ENCODE measurements at places on chromosomes 12 and 14.
A peak's percentile ranks its signal among the peaks of the same experiment; 100 is the strongest.

DNA sequence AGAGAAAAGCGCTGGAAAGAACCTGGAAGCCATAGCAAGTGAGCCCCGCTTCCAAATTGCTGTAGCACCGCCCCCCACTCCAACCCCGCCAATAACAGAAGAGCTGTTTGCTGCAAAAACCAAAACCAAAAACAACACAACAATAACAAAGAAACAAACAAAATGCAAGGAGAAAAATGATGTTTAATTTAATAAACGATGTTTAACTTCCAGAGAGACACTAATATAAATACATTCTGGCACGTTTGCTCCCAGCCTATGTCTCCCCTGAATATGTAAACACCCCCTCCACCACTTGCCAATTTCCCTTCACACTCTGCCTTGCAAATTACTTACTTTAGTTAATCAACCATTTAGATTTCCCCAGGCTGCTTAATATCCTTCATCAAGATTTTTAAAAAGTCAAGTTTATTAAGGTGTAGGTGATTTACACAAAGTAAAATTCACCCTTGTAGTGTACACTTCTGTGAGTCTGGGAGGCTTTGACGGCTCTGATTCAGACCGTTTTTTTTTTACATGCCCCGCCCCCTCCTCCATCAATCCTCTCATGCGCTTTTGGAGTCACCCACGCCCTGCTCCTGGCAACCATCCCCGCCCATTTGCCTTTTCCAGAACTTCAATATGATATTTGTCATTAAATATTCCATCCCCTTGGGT lies 482 bp upstream of the IFI27L2 start:
- DNase-seq, result peak; percentile 47

DNA sequence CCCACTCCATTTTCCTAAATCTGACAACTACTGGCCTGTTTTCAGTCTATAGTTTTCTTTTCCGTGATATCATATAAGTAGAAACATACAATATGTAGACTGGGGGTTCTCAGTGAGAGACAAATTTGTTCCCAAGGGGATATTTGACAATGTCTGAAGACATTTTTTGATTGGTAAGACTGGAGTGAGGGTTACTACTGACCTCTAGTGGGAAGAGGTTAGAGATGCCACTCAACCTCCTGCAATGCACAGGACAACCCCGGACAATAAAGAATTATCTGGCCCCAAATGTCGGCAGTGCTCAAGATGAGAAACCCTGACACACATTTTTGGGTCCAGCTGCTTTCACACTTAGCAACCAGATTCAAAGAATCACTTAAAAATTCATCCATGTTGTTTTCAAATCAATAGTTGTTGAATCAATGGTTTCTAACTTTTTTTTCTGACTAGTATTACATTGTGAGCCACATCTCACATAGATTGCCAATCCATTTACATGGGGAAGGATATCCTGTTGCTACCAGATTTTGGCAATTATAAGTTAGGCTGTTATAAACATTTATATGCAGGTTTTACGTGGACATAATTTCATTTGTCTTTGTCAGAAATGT lies 307.1 kb downstream of the RPL10L start:
- peak; percentile 73 for DNase-seq

DNA sequence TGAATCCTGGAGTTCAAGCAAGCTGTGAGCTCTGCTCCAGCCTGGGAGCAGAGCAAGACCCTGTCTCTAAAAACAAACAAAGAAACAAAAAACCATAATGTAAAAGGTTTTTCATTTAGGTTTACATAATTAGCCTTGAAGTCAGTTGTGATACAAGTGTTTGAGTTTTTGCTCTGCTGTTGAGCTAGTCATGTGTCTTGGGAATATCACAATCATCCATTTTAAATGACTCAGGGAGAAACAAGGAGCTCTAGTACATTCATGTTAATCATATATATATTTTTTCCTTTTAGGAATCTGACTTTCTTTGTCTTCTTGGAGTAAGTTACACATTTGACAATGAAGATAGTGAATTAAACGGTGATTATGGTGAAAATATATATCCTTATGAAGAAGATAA lies 12.9 kb downstream of the MIA2 start:
- DNase-seq, result no peak

DNA sequence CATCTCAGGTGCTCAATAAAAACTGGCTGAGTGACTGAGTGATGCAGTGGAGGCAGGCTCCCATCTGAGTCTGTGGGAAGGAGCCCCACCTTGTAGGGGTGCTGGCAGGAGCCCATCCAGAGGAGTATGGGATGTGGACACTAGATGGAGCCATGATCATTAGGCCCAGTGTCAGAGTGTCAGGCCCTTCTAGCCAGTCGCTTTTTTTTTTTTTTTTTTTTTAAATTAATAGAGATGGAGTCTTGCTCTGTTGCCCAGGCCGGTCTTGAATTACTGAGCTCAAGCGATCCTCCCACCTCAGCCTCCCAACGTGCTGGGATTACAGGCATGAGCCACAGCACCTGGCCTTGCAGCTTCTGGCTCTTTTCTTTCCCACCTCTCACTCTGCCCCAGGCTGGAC lies 11.5 kb downstream of the RITA1 start:
- DNase-seq, result peak; percentile 90

GRCh38 chr12:47192051-47192450 lies 112.3 kb upstream of the AMIGO2 start:
- peak; percentile 61 for DNase-seq

GRCh38 chr14:103541709-103542604 lies 13.0 kb downstream of the TRMT61A start:
- no peak for DNase-seq

DNA sequence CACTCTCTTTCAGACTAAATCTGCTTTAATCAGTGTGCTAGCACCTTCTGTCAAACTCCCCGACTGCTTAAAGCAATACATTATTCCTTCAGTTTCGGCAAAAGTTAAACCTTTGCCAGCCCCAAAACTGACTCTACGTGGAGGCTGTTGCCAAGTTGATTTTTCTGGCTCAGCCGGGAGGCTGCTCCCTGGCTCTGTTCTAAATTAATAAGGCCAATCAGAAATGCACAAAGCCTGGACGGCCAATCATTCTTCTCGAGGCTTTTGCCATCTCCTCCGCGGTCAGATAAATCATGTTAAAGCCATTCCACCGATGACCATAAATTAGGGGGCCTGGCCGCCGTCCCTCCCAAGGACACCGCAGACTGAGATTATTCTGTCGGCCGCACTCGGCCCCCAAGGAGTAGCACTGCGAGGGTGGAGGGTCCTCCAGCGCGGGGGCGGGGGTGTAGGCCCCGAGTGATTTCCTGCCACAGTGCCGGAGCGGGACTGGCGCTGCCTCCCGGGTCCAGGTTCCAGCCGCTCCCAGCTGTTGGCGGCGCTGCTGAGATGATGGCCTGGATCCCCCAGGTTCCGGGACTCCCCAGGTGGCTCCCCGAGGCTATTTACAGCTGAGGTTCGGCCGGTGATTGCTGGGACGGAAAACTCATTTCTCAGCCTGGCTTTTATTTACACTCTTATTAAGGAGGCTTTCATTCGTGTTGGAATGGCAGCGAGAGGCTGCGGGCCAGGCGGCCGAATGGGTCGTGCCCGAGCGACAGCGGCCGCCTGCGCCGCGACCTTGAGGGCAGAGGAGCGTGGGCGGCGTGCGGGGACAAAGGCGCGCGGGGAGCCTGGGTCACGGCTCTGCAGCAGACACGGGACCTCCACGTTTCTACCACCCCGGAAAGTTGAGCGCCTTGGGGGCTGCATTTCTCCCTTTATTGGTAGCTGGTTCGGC lies 165.1 kb downstream of the MON2 start:
- peak; percentile 47 for DNase-seq

DNA sequence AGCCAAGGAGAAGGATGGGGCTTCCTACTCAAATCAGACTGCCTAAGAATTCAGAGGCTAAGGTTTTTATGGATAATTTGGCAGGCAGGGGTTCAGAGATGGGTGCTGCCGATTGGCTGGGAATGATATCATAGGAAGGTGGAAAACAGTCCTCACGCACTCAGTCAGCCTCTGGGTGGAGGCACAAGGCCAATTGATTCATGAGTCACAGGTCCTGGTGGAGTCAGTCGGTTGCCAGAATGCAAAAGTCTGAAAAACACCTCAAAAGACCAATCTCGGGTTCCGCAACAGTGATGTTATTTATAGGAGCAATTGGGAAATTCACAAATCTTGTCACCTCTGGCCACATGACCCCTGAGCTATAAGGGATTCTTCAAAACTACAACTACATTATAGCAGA lies 105.5 kb downstream of the GXYLT1 start:
- DNase-seq, result no peak

DNA sequence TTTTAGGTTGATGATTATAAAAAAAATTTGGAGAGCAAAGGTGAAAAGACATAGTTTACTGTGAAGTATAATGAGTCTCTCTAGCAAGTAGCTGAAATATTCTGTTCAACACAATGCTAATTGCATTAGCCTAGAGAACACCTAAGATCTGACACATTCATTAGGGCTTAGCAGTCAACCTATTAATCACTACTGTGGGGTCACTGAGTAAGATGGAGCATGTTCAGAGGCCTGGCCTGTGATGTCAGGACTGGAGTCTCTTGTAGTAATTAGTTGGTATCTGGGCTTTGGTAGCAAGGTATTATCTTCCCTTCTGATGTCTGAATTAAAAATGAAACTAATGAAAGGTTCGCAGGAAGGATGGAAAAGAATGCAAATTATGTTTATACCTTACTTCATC lies 112.7 kb downstream of the SLC16A7 start:
- DNase-seq, result no peak

DNA sequence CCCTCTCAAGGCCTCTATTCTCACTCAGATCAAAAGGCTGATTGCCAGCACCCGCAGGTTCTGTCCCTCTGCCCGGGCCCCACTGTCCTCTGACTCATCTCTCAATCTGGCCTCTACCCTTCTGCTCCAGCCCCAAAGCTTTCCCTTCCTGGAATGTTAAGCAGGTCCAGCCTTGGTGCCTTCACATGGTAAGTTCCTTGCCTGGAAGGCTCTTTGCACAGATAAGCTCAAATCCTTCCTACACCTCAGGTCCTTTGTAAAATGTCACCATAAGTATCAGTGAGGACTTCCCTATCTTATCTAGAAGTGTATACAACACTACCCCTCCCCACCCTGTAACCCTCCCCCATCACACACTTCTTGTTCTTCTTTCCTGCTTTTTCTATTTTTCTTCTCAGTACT lies 22.2 kb downstream of the LPCAT3 start:
- peak; percentile 68 for DNase-seq

GRCh38 chr12:111409780-111410430 lies 4.2 kb downstream of the SH2B3 start:
- DNase-seq, result no peak

- peak; percentile 73 for DNase-seq
Measured at GRCh38 chr14:24113379-24113800, 1.2 kb upstream of the DCAF11 start.

DNA sequence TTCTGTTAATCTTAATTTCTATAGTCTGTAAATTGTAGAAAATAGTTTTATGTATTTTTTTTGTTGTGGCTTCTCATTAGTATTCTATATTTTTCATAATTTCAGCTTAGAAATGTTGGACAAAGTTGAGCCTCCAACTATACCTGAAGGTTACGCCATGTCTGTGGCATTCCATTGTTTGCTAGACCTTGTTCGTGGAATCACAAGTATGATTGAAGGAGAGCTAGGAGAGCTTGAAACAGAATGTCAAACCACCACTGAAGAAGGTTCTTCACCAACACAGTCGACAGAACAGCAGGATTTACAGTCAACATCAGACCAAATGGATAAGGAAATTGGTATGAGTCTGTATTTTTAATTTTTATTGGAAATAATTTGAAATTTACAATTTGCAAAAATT lies 65.7 kb downstream of the MON2 start:
- DNase-seq, result no peak

DNA sequence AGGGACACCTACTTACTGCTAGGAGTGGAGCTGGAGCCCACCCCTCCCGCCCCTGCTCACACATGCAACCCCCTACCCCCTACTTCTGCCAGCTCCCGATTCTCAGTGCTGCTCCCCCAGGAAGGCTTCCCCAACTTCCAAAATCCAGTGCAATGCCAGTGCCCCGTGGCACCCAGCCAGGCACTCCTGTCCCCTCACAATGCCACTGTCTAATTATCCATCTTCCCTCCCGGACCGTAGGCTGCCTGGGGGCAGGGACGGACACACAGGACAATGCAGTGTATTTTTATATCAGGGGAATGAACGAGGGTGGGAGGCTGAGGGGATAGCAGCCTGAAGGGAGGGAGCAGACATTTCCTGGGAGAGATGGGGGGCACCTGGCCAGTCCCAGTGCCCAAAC lies 12.4 kb downstream of the OTUB2 start:
- no peak for DNase-seq

GRCh38 chr14:104867371-104868059 lies 2.4 kb downstream of the CEP170B start:
- DNase-seq, result no peak

DNA sequence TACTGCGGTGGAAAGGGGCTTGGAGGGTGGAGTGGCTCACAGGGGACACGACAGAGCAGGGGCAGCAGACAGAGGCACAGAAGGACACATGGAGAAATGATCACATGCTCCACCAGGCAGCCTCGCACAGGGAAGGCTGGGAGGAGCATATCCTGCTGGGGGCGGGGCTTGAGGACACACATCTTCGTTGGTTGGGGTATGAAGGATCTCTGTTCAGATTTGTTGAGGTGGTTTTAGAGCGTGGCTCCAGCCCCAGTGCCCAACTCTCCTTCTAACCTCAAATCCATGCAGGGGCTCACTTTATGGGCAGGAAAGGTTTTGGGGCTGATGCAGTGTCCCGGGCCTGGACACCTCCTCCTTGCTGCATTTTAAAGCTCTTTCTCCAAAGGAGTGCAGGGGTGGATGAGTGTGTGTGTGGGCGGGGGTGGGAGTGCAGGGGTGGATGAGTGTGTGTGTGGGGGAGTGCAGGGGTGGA lies 733 bp upstream of the P3H3 start:
- peak; percentile 89 for DNase-seq

GRCh38 chr12:55043542-55043941 lies 23.8 kb downstream of the NEUROD4 start:
- DNase-seq, result peak; percentile 41

DNA sequence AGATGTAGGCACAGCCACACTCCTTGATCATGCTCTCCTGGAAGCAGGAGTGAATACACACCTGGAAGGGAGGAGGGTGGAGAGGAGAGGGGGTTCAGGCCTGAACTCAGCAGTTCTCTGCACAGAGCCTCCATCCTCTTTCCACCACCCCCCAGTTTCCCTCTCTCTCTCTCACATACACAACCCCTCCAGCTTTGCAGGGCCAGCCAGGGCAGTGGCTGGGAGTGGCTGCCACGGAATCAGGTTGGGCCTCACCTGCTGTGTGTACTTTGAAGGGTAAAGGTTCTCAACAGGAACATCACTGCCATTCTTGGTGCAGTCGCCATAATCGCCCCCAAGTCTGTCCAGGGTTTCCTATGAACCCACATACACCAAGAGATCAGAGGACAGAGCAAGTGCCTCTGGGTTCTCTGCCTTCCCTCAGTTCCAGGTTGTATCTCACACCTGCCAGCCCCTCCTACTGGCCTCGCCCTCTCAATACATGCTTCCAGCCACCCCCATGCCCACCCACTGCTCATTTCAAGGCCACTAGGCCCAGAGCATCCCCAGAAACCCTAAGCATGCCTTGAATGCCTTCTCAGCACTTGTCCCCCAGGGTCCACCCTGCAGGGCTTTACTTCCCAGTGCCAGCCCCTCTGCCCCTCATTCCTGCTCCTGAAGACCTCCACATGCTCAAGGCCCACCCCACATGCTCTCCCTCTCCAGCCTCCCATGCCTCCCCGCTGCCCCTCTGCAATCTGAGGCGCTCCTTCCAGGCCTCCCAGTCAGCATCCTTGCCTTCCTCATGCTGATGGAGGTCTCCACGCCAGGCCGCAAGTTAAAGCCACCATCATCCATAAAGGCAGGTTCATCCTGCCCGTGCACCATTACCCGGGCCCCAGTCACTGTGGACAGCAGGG lies 12.9 kb upstream of the TNFRSF1A start:
- DNase-seq, result no peak

All from OCI-M1 (cell line).